ENCODE measurements at places on chromosomes 4 and X.
A peak's percentile ranks its signal among the peaks of the same experiment; 100 is the strongest.

DNA sequence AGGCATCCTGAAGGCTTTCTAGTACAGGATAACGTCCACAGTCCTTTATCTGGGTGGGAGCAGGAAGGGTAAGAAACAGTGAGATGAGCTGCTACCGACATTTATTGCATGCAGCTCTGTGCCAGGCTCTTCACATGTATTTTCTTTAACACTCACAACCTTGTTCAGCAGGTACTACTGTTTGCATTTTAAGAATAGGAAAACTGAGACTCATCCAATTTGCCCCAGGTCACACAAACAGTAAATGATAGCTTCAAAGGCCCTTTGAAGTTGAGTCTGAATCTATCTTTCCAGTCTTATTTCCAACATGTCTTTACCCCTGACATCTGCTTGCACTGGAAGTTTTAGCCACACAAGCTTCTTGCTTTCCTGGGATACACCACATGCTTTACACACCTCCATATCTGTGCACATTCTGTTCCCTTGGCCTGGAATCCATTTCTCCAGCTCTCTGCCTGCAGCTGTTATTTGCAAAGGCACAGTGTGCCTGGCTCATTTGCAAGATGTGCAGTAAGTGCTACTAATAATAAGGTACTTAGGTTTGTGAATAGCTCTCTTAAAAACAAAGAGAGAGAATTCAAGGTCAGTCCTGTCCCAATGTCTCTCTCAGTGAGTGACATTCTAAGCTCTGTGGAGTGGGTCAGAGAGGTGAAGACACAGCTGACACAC, 61.2 kb downstream of the METTL14 start:
- peak; percentile 60 for DNase-seq

DNA sequence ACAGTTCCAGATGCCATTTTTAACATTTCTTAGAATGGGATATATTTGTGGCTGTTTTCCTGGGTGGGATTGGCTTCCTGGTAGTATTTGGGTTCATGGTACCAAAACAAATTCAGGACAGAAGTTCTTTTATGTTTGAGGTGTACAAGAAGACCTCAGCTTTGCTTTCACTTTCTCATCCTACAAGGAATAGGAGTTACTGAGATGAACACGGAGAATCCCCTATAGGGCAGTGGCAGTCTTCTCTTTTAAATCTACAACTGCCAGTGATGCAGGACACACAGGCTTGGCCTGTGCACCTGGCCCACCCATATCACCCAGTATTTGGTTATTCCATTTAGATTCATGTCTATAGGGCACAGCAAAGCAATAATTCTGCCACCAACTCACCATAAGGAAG, 35.2 kb downstream of the SLC10A7 start:
- DNase-seq: no peak

GRCh38 chrX:23952984-23953907, 45.4 kb downstream of the CXorf58 start:
- peak; percentile 70 for DNase-seq

- no peak for DNase-seq
Observed at GRCh38 chrX:101740642-101741041, 81.0 kb upstream of the ARMCX2 start.

- DNase-seq: peak; percentile 80
Observed at GRCh38 chrX:49291615-49292337, 11.7 kb upstream of the GAGE10 start.

DNA sequence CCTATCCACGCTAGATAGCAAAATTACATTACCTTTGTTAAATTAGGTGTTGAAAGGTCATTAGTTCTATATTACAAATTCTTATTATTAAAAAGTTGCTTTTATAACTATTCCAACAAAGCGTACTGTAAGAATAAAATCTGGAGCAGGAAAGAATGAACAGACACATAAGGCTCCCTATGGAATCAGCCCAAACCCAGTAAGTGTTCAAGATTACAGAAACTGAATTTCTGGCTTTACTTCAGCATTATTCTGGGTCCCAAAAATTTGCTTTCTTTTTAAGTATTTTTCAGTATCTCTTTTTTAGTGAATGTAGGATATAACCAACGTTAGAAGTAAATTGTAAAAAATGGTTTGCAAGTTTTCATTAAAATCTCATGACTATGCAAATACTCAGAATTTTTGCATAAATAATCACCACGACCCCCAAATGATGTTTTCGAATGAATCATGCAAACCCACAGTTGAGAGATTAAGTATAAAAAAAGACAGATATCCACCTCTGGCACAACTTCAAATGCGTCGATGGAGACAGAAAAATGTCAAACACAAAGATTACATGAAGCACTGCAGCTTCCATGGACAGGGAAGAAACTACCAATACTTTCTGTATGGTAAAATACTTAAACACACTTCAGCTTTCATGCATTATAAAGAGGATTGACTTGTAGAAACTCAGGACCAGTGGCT, 238.5 kb downstream of the RASL11B start:
- DNase-seq: no peak

DNA sequence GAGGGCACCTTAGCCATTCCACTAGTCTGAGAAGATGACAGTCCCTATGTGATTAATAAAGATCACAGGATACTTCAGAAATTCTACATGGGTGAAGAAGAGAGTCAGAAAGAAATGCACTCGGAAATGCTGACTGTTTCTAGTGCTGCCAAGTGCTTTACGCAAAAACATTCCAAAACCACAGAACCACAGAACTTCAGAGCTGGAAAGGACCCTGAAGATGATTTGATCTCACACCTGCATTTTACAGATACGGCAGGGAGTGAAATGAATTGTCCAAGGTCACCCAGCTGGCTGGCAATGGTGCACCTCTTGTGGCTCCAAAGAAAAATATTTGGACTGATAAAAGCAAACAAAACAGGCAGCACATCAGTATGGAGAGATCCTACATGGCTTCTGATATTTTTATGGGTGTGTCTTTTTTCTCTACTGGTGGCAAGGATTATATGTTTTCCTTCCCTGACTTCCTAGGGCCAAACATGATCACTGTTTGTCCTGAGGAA, 115.9 kb downstream of the MAML3 start:
- DNase-seq: no peak

GRCh38 chr4:25809996-25810395, 52.8 kb downstream of the SEL1L3 start:
- DNase-seq: no peak

- DNase-seq: no peak
Observed at GRCh38 chr4:128451270-128451905, 163.8 kb upstream of the PGRMC2 start.

GRCh38 chr4:122798101-122798500, 28.5 kb upstream of the FGF2 start:
- peak; percentile 76 for DNase-seq

DNA sequence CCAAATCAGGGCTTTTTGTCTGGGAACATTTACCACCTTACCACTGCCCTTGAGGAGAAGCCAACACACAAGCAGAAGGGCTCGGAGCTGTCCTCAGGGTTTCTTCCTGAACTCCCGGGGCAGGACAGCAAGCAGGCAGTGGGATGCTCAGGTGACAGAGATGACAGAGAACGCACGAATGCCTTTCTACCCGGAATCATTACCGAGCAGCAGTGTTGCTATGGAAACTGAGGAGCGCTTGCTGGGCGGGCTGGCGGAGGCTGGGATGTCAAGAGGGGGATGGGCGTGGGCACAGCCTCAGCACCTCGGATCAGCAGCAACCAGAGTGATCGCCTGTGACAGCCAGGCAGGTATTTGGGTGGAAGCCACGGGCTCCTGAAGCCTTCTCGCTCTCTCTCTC, 17.8 kb downstream of the SSR4 start:
- no peak for DNase-seq

GRCh38 chr4:138182838-138183426, 59.2 kb downstream of the SLC7A11 start:
- DNase-seq: no peak

- peak; percentile 66 for DNase-seq
Observed at GRCh38 chrX:70042399-70043371, 7.1 kb downstream of the AWAT2 start.

GRCh38 chr4:21469438-21470300, 478.9 kb downstream of the KCNIP4 start:
- DNase-seq: no peak

- no peak for DNase-seq
Observed at GRCh38 chr4:75497133-75497532, 17.1 kb downstream of the RCHY1 start.

- DNase-seq: peak; percentile 67
Observed at GRCh38 chr4:19010761-19011160, 989.2 kb upstream of the LCORL start.

- no peak for DNase-seq
Observed at GRCh38 chrX:94401426-94401825, 727.4 kb downstream of the FAM133A start.

Measured in islet precursor cell (in vitro differentiated cells).